Frontal cortex (tissue), 4 donors: ENCODE measurements at places on chromosomes 4 and X.

DNA sequence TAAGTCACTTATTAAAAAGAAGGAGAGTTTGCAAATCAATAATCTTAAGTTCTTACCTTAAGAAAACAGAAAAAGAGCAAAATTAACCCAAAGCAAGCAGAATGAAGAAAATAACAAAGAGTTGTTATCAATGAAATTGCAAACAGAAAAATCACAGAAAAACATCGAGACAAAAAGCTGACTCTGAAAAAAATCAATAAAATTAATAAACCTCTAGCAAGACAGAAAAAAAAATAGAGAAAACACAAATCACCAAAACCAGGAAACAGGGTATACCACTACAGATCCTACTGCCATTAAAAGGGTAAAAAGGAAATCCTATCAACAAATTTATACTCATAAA, 17.3 kb upstream of the RBM41 start:
- DNase-seq: no peak

GRCh38 chr4:41525129-41525528, 12.8 kb upstream of the LIMCH1 start:
- DNase-seq: no peak

- DNase-seq: no peak
Observed at GRCh38 chrX:118772051-118772450, 44.6 kb downstream of the IL13RA1 start.

DNA sequence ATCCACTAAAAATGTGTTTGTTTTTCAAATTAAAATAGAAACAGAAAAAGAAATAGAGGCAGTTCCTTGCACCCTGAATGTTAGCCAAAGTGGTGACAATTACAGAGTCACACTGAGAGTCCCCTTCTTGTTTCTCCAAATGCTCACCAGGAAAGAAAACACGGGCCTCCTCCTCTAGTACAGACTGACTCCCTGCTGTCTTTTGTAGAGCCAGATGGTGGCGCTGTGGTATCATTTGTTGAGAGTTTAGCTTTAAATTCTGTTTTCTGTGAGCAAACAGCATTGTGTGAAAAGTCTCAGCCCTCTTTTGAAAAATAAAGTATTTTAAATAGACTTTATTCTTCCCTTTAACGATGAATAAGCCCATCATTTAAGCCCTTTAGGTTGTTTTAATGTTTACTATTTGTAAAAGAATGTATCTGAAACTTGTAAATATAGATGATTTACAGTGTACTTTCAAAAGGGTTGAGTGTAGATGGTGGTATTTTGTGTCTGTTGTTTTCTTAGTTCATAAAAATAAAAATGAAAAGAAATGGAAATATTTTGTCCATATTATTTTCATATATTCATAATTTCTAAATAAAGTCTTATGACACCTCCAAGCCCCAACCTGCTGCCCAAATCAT, 36.9 kb upstream of the ATOH1 start:
- peak; percentile 35 for DNase-seq

DNA sequence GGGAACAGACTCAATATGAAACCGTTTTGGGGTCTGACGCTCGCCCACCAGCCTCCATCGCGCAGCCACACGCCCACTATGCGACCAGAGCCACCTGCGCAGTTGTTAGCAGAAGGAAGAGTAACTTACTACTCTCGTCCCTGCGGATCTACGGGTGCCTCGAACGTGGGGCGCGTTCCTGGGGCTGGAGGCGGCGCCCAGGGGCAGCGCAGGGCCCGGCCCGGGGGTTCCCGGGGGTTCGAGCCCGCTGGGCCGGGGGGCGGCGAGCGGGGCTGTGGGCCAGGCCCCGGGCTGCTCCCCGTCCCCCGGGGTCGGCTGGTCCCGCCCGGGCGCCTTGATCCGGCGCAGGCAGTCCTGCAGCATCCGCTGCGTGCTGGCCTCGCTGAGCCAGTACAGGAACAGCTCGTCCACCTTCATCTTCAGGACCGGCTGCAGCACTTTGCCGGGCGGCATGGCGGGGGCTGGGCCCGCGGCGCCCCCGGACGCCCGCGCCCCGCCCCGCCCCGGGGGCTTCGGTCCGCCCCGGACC, 404 bp downstream of the PPP2R3B start:
- no peak for DNase-seq

DNA sequence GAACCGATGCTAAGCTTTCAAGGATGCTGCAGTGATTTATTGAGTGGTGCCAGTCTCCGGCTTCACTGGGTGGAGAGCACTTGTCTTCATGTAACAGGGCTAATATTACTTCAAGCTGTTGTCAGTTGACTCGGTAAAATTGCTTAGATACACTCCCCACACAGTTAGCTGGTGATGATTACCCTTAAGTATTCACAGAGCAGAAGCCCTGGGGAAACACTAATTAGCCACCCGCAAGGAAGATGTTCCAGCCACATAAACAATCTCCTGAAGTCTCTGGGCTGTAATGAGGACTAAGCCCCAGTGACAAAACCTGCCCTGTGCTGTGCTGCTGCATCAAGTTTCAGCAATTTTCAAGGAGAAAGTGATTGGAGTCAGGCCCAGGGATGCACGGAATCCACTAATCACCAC, 37.3 kb upstream of the GK2 start:
- DNase-seq: no peak
